ENCODE measurements at places on chromosomes 4 and X.

GRCh38 chrX:47664737-47665136, 5.8 kb upstream of the UXT start:
- DNase-seq: no peak

GRCh38 chr4:71188951-71189350, 149.9 kb upstream of the SLC4A4 start:
- no peak for DNase-seq

DNA sequence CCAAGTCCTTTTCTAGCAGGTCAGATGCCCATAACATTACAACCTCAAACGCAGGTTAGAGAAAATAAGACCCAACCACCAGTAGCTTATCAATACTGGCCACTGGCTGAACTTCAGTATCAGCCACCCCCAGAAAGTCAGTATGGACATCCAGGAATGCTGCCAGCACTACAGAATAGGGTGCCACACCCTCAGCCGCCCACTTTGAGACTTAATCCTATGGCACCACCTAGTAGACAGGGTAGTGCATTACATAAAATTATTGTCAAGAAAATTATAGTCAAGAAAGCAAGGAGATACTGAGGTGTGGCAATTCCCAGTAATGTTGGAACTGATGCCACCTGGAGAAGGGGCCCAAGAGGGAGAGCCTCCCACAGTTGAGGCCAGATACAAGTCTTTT, 19.9 kb upstream of the TRIM61 start:
- no peak for DNase-seq

GRCh38 chrX:33840176-33840575, 291.9 kb downstream of the FAM47A start:
- DNase-seq: no peak

GRCh38 chrX:119693996-119694451, 1.1 kb upstream of the SEPTIN6 start:
- DNase-seq: no peak

- DNase-seq: no peak
Observed at GRCh38 chr4:8370835-8371595, 69.5 kb downstream of the ACOX3 start.

DNA sequence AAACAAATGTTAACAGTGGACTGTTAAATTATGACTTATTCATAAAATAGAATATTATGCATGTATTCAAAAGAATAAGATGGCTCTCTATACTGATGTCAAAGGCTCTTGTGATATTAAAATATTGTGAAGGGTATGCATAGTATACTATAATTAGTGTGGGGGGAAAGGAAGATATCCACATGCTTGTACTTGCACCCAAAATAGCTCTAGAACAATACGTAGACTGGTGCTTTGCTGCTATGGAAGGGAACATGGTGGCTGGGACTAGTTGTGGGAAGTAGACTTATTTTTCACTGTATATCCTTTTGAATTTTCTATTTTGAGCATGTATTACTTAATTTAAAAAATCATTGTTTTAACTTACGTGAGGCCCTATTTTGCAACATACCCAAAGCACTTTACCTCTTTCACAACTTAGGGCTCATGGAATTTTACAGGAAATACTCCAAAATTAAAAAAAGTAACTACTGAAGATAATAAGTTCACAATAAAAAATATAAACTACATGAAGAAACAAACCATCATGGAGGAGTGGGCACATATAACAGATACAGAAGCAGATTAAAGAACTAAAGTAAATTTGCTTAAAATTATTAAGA, 7.9 kb downstream of the PGRMC2 start:
- no peak for DNase-seq

GRCh38 chr4:59945277-59945676, 1254.8 kb upstream of the ADGRL3 start:
- DNase-seq: no peak

DNA sequence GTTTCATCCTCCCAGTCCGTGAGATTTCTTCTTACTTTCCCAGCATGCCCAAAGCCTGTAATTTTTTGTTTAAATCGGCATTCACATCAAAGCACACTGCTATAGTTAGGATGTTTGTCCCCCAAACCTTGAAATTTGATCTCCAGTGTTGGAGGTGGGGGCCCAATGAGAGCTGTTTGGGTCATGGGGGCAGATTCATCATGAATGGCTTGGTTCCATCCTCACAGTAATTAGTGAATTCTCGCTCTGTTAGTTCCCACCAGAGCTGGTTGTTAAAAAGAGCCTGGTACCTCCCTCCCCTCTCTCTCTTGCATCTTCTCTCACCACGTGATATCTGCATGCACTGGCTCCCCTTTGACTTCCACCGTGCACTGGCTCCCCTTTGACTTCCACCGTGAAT, 40.5 kb upstream of the PGRMC2 start:
- no peak for DNase-seq

DNA sequence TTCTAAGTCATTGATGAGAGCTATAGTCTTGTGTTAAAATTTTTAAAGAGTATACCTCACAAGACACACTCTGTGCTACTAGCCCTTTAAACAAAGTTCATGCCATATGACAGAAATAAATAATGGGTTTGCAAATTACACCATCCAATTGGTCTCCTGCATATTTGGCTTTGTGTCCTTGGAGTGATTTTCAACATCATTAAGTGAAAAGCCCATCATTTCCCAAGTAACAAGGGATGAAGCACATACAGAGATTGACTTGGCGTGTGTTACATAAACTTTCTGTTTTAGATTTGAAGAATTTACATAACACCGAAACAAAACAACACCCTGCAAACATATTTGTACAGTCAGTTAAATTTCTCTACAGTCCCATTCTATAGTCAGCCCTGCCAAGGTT, 216.9 kb upstream of the NEIL3 start:
- DNase-seq: no peak

DNA sequence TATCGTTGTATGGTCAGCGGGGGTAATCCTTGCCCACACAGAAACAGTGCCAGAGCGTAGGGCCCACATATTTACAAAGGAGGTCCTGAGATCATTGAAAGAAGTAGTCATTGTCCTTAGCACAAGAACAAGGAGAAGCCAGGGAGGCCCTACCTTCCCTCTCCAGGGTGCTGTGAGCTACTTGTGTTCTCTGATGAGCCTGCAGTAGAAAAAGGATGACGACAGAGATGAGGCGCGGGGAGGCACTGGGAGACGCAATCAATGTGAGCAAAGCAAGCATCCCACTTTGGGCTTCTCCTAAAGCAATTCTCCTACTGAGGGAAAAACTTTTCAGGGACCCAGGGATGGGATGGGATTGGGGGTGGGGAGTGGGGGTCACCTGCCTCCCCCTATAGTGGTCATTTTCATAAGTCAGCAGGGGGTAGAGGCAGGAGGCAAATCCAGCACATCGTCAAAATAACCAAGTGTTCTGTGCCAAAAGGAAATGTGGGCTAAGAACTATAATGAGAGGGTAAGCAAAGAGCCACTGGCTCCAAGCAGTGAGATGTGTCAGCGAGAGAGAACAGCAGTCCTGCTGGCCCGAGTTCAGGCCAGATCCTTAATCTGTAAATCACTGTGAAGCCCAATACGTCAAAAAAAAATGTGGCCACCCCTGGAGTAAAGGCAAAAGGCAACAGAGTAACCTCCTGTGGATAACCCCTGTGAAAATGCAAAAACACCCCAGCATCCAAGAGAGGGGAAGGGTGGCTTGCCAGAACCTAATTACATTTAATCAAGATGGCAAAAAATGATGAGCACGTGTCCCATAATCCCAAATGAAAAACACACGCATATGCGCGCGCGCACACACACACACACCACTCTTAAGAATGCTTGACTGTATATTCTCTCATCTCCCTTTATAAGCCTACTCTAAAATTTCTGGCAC, 136.6 kb upstream of the HHIP start:
- DNase-seq: no peak

GRCh38 chrX:34656467-34656841, 631 bp downstream of the TMEM47 start:
- DNase-seq: no peak

DNA sequence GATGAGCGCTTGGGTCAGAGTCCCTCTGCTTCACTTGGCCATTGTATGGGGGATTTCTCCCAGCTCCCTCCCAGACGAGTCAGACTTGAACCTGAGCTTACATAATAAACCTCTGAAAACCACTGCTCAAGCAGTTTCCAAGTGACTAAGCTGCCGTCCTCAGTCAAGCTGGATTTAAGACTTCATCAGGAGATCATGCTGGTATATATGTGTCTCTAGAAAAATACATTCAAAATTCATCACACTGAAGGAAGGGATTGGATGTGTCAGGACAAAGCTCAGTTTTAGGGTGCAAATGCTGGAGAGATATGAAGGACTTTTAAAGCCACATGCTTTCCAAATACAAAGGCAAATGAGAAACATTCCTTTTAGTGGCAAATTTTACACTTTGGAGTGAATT, 114.3 kb downstream of the QDPR start:
- no peak for DNase-seq

GRCh38 chrX:6962006-6962355, 185.5 kb upstream of the STS start:
- no peak for DNase-seq

Data from urinary bladder (tissue), 4 donors.